ENCODE measurements at places on chromosomes 7 and 10. TPM values are rescaled to one million over a fixed set of nuclear protein-coding genes. Genes with fewer than 3 reads are reported as not detected.

DNA sequence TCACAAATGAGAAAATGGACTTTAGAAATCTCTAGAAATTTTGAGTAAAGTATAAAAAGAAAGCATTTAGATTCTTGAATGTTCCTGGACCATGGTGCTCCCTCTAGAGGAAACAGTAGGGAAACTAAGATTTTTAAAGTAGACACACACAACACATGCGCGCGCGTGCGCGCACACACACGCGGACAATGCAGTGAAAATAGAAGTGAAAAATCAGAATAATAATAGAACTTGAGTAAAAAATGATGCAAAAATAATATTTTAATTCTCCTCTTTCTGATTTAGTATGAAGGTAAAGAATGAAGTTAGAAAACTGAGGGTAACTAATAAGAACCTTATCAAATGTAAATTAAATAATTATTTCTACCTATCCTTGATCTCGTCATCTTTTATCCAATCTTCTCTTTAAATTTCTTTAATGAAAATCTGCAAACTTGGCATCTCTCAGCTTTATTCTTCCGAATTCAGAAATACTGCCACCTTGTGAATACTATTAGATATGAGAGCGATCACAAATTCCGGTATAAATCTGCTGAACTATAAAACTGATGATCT lies 117.0 kb upstream of the AMPH start:
- no peak for DNase-seq

DNA sequence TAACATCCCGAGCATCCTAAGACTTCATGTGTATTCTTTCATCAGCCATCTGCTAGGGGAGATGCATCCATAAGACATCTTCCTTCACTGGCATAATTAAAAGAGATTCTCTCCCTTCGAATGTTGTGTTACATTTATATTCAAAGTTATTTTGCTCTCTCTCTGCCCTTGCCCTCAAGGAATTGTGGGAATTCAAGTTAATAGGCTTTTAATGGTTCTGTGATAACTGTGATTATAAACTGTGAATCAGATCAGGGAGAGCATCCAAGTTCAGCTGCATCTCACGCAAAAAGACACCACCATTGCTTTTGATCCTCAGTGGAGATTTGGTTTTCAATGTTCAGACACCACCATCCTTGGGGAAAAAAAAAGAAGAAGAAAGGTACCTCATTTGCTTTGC lies 9.2 kb upstream of the TEX36 start:
- DNase-seq, result no peak

The CFAP70 gene
- 4.9 TPM for total RNA-seq

The OLAH gene
- total RNA-seq, result 2.0 TPM

- no peak for DNase-seq
Observed at GRCh38 chr7:50983850-50984249, 201.2 kb upstream of the GRB10 start.

The TMEM213 gene
- not detected for total RNA-seq

DNA sequence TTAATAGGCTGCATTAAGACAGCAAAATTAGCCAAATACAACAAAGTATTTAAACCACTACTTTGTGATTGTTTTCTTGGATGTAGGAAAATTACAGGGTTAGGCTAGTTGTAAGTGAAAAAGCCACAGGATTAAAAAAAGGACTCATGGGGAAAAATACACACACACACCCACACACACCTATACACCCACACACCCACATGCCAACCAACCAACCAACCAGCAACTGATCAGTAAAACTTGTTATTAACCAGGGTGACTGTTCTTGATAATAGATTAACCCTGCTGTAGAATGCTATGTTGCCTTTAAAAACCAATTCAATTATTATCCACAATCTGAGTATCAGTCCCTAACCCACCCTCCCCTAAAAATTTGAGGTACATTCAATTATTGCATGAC lies 49.0 kb downstream of the MTPN start:
- DNase-seq, result no peak

DNA sequence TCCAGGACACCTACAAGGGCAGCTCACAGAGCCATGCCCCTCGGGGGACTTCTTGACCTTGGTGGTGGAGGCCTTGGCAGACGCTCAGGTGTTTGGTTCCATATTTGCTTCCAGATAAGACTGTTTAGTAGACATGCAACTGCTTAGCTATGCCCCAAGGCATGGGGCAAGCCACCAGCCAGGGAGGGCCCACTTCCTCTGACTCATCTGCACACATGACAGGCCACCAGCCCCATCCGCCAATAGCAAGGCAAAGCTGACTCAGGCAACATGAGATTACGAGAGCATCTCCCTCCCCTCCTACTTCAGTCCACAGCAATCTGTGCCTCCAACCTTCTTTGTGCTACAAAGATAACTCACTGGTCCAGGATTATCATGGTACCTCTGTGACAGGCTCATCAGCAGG lies 54.9 kb downstream of the KCNMA1 start:
- DNase-seq, result no peak

- peak; percentile 2 for DNase-seq
Observed at GRCh38 chr10:85741626-85742300, 624.8 kb downstream of the GRID1 start.

DNA sequence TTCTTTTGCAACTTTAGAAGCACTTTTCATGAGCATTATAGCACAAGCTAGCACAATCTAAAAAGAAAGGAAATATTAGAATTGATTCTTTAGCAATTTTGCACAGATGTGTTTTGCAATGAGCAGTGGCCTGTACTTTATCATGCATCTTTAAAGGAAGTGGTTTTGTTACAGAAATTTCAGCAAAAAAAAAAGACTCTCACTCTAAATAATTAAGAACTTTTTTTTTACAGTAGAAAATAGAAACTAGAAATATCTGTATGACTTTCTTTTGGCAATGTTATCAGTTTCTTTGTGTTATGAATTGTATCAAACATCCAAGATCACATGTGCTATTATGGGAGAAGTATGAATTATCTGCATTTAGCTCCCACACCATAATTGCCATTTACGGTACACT lies 195.7 kb upstream of the KLF6 start:
- DNase-seq, result no peak

GRCh38 chr10:87668324-87669074 lies 8.8 kb downstream of the PAPSS2 start:
- no peak for DNase-seq

DNA sequence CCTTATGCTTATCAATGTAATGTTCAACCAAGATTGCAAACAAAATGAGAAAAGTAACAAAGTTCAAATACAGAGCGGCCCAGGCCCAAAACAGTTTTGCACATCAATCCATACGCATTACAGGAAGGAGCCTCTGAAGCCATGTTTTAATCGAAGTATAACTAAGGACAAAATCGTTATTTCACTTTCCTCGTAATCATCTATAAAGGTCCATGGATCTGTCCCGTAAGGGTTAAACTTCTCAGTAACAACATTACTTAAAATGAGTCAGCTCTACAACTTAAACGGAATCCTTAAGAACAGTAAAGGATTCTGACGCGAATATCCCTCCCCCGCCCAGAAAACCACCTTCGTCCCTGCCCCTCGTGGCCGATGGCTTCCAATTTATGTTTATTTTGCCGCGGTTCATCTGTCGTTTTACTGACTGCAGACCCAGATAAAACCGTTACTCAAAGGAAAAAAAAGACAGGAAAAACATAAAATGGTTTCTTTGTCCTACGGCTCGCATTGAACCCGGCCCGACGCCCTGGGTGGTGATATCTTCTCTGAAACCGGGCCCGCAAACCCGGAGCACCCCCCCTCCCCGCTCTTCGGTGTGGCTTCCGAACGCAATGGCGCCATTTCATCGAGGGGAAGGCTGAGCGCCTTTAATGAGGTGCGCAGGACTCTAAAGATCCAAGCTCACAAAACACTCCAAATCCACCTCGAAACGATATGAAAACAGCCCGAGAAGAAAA lies 1.1 kb downstream of the HNRNPA2B1 start:
- no peak for DNase-seq

DNA sequence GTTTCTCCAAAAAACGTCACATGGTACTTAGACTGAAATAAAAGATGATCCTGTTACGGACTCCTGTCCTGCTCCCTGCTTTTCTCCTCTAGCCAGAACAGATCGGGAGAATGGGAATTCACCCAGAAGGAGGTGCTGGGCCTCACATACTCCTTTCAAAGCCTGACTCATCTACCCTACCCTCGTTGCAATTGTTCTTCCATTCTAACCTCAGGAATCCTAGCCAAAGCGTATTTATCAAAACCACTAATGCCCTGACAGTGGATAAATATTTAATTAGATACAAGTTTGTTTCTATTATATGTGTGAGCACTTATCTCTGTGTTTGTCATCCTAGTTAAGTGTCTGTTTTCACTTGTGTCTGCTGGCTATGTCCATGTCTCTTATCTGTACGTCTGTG lies 21.7 kb downstream of the ZCWPW1 start:
- no peak for DNase-seq

DNA sequence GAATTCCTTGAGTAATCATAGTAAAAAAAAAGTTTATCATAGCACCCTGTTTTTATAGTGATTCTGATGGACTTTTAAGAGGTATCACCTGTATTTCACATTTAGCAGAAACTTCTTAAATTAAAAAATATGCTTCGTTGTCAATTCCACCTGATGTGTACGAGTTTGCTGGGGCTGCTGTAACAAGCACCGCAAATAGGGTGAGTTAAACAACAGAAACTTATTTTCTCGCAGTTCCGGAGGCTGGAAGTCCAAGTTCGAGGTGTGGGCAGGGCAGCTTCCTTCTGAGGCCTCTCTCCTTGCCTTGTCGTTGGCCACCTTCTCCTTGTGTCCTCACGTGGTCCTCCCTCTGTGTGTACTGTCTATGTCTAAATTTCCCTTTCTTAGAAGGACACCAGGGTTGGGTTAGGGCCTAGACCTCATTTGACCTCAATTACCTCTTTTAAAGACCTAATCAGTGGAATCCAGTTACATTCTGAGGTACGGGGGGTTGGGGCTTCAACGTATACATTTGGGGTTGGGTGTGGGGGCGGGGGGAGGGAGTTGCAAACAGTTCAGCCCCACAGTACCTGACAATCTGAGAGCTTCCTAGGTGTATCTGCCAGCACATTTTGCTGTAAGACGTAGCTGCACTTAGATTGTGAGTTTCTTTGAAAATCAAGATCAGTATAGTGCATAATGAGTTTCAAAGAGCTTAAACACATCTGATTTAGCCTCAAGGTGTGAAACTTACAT lies 72.7 kb downstream of the RBM33 start:
- no peak for DNase-seq

The RTKN2 gene
- 3.8 TPM for total RNA-seq

The CAMK1D gene
- 32.8 TPM for total RNA-seq

Data from naive thymus-derived CD4-positive, alpha-beta T cell (primary cell).